ENCODE measurements at places on chromosomes 13 and 19. TPM values are rescaled to one million over a fixed set of nuclear protein-coding genes. Genes with fewer than 3 reads are reported as not detected.

DNA sequence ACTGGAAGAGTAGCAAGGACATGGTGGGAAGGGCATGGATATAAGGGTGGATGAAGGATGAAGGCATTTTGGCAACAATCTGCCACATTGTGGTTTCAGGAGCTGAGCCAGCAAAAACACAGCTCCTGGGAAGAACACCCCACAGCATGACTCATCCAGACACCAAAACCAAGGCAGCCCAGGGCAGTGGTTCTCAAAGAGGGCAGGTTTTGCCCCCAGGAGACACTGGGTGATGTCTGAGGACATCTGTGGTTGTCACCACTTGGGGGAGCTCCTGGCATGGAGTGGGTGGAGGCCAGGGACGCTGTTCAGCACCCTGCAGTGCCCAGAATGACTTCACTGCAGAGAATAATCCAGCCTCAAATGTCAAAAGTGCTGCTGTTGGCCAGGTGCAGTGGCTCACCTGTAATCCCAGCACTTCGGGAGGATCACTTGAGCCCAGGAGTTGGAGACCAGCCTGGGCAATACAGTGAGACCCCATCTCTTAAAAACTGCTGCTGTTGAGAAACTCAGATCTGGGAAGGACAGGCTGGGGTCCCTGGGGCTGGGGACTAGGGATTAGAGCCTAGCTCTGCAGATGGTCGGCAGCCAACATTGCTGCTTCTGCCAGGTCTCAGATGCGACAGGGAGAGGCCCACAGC lies 16.1 kb downstream of the ZFR2 start:
- H3K4me3 ChIP-seq = no peak overlapping the region
- H3K27me3 ChIP-seq = no peaks in the 10 kb centered on the region
- DNase-seq = peak; percentile 35
- H3K4me1 ChIP-seq = no peaks in the 10 kb centered on the region
- no peaks in the 10 kb centered on the region for H3K36me3 ChIP-seq
- no peak overlapping the region for H3K27ac ChIP-seq

The C1QTNF9B gene
- not detected for total RNA-seq

The TEX101 gene
- not detected for total RNA-seq

DNA sequence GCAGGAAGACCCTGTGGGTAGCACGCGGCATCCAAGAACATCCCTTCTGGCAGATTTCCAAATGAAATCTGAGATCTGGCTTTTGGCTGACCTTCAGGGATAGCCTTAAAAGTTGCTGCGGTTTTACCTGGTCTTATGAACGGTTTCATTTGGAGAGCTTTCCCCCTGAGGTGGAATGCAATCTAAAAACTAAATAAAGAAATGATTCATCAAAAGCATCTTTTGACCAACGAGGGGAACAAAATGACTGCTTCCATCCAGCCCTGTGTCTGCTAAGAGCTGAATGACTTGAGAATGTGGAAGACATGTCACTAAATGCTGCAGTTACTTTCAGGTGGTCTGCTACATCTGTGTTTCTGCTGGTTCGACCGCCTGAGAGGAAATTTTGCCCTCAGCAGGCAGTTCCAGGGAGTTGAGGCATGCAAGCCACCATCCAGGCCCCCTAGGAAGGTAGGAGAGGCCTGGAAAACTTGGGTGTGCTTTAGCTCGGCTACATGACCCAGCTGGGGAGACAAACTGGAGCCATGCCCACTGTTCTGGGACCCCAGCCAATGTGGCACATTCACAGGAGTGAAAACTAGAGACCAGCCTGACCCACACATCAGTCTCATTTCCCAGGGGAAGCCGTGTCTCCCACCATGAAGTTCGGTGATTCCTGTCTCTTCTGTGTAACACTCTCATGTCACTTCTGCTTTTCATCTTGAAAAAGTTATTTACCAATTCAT lies 175.1 kb upstream of the KL start:
- no peak overlapping the region for H3K27ac ChIP-seq
- peak; percentile 11 for DNase-seq
- no peak overlapping the region for H3K4me3 ChIP-seq

The ZNF534 gene
- not detected for total RNA-seq

DNA sequence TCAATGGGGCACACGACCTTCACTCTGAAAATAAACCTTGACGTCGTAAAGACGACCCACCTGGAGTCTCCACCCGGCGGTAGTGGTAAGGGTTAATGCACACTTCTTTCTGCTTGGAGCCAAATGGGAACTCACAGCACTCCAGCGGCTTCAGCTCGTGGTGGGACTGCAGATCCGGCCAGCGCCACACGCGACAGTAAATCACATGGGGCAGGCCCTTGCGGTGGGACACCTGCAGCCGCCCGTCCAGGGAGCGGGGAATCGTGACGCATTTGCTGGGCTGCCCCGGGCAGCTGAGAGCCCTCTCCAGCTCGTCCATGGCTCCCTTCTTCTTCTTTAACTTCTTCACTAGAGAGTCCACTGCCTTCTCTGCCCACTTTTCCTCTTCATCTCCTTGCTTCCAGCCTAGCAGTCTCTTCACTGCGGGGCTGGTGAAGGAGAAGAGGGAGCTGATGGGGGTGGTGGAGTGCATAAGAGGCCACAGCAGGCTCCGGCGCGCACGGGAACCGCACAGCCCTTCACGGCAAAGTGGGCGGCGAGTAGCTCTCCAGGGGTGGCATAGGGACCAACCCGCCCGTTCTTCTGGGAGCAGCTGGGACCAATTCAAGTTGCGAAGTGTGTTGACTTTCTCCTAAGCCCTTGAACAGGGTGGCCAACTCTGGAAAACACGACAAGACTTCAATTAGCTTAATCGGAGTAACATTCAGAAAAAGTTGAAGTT lies 40.7 kb downstream of the SMAD9 start:
- peaks cover 8% of the 10 kb centered on the region for H3K36me3 ChIP-seq
- H3K4me1 ChIP-seq = peaks cover 41% of the 10 kb centered on the region
- H3K27ac ChIP-seq = peak overlapping the region; percentile 31
- DNase-seq = no peak
- no peak overlapping the region for H3K4me3 ChIP-seq
- H3K27me3 ChIP-seq = no peaks in the 10 kb centered on the region

DNA sequence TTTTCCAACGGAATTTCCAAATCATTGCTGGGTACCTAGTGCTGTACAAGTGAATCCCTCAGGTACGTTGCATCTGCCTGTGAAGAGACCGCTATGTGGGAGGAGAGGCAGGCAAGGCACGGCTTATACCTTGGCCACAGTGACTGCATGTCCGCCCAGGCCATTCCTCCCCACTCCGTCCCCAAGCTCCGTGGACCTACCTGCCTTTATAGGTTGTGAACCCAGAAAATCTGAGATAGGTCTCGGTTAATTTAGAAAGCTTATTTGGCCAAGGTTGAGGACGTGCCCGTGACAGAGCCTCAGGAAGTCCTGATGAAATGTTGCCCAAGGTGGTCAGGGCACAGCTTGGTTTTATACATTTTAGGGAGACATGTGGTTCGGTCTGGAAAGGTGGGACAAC lies 218.5 kb upstream of the TSHZ3 start:
- no peaks in the 10 kb centered on the region for H3K4me1 ChIP-seq
- no peak overlapping the region for H3K27ac ChIP-seq
- no peak overlapping the region for H3K4me3 ChIP-seq
- DNase-seq = no peak

GRCh38 chr13:95411428-95412040 lies 110.3 kb upstream of the ABCC4 start:
- no peaks in the 10 kb centered on the region for H3K4me1 ChIP-seq
- no peak for DNase-seq
- H3K4me3 ChIP-seq = no peak overlapping the region
- H3K27me3 ChIP-seq = no peaks in the 10 kb centered on the region
- no peaks in the 10 kb centered on the region for H3K36me3 ChIP-seq

- peaks cover 27% of the 10 kb centered on the region for H3K4me1 ChIP-seq
- no peaks in the 10 kb centered on the region for H3K27me3 ChIP-seq
- no peak overlapping the region for H3K4me3 ChIP-seq
Observed at GRCh38 chr19:15421721-15422260, 3.0 kb upstream of the AKAP8L start.

The ZNF154 gene
- total RNA-seq = 4.4 TPM

The ICAM5 gene
- 6.9 TPM for total RNA-seq

DNA sequence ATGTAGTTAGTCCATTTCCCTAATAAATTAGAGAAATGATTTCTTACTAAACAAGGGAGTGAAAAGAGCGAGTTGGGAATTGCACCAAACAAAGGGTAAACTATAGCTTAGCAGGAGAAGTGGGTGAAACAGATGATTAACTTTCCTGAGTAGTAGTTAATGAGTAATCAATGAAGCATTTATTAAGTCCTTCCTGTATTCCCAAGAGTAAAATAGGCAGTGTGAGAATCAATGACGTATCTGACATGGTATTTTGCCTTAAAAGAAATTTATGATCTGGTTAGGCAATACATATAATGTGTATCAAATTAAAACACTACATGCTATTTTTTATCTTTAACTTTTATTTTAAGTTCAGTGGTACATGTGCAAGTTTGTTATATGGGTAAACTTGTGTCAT lies 142.8 kb downstream of the KLF5 start:
- H3K4me3 ChIP-seq = no peak overlapping the region
- H3K27ac ChIP-seq = no peak overlapping the region
- H3K27me3 ChIP-seq = no peaks in the 10 kb centered on the region
- no peak for DNase-seq
- H3K36me3 ChIP-seq = no peaks in the 10 kb centered on the region

The MAP3K10 gene
- total RNA-seq = 17.8 TPM

DNA sequence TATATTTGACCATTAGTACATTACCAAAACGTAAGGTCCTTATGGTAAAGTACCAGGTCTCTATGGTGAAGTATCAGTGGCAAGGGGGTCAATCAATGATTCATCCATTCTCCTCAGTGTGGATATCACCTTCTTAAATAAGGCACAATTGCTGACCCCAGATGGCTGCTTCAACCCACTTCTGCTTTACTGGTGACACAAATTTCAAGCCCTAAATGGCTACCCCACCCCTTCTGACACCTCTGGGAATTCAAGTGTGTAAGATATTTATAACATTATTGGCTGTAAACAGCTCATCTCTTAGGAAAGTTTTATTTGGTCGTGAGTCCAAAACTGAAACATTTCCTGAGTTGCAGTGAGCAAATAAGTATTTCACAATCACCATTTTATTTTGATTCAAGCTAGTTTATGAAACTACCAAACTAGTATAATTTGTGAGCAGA lies 7.9 kb upstream of the WBP4 start:
- peaks cover 9% of the 10 kb centered on the region for H3K4me1 ChIP-seq
- no peak overlapping the region for H3K27ac ChIP-seq
- no peak for DNase-seq
- no peaks in the 10 kb centered on the region for H3K27me3 ChIP-seq

The ATP4A gene
- total RNA-seq = not detected

DNA sequence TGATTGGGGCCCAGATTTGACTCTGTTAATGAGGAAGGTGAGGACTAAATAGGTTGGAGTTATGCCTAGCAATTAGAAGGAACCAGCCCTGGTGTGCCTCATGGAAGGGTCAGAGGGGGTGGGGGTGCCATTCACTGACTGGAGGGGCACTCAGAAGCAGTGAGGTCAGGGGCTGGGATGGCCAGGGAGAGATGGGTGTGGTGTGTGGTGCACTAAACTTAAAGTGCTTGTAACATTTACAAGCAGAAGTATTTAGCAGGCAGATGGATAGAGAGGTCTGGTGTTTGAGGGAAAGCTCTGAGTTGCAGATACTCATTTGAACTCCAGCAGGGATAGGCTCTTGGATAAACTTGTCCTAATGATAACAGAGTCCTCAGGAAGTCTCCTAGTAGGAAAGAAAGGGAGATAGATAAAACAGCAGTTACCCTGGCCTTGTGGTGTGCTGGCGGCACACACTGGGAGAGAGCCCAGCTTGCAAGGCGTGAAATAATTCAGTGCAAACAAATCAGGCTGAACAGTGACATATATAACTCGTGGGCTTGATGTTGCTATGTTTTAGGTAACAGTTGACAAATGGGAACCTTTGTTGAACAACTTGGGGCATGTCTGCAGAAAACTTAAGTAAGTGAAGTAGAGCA lies 20.0 kb upstream of the UPF3A start:
- H3K27ac ChIP-seq = no peak overlapping the region
- no peak overlapping the region for H3K4me3 ChIP-seq
- peaks cover 89% of the 10 kb centered on the region for H3K36me3 ChIP-seq

GRCh38 chr13:67052550-67053490 lies 177.3 kb downstream of the PCDH9 start:
- H3K27ac ChIP-seq = no peak overlapping the region
- H3K27me3 ChIP-seq = peaks cover 8% of the 10 kb centered on the region

The KCNJ14 gene
- 6.5 TPM for total RNA-seq

DNA sequence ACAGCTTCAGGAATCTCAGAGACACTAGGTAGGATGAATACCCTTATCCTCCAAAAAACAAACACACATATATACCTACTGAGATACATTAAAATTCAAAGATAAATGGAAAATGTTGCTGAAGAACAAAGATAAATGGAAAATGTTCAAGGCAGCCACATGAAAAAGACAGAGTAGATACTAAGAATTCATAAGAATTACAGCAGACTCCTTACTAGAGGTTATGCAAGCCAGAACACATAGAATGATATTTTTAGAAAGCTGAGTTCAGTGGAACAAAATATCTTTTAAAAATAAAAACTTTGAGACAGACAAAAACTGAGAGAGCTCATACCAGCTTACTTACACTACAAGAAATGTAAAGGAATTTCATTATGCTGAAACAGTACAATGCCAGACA lies 35.6 kb downstream of the UCHL3 start:
- no peak overlapping the region for H3K4me3 ChIP-seq
- no peaks in the 10 kb centered on the region for H3K36me3 ChIP-seq
- no peaks in the 10 kb centered on the region for H3K27me3 ChIP-seq
- DNase-seq = no peak
- no peak overlapping the region for H3K27ac ChIP-seq
- no peaks in the 10 kb centered on the region for H3K4me1 ChIP-seq

The RXFP2 gene
- total RNA-seq = not detected

The FXYD3 gene
- not detected for total RNA-seq

- no peaks in the 10 kb centered on the region for H3K27me3 ChIP-seq
- no peaks in the 10 kb centered on the region for H3K36me3 ChIP-seq
- DNase-seq = no peak
Observed at GRCh38 chr13:62358646-62358932, 942.9 kb upstream of the PCDH20 start.

DNA sequence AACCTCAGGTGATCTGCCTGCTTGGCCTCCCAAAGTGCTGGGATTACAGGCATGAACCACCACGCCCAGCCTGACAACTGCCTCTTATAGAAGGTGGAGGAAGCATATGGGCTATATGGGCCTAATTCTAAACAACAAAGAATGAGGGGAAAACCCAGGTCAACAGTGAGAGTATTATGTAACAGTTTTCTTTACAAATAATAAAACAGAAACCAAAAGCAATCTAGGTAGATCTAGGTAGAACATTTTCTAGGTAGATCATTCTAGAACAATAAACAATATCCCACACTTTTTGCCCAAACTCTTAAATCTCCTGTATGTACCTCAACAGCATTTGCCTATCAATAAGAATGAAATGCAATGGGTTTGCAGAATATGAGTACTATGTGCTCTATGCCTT lies 267.4 kb downstream of the ABCC4 start:
- no peaks in the 10 kb centered on the region for H3K36me3 ChIP-seq
- no peak overlapping the region for H3K27ac ChIP-seq
- peaks cover 9% of the 10 kb centered on the region for H3K4me1 ChIP-seq
- DNase-seq = no peak
- H3K4me3 ChIP-seq = no peak overlapping the region
- no peaks in the 10 kb centered on the region for H3K27me3 ChIP-seq

GRCh38 chr13:77298426-77298825 lies 28.5 kb downstream of the MYCBP2 start:
- no peak overlapping the region for H3K4me3 ChIP-seq
- H3K36me3 ChIP-seq = peaks cover 7% of the 10 kb centered on the region
- no peaks in the 10 kb centered on the region for H3K4me1 ChIP-seq
- no peak overlapping the region for H3K27ac ChIP-seq
- DNase-seq = no peak

The MISP gene
- 0.11 TPM for total RNA-seq

GRCh38 chr19:13017306-13018034 lies 22.2 kb downstream of the NFIX start:
- H3K4me3 ChIP-seq = no peak overlapping the region
- no peak for DNase-seq
- peak overlapping the region; percentile 58 for H3K27ac ChIP-seq
